ENCODE measurements at places on chromosomes 6 and 20.

GRCh38 chr20:39829661-39830060 is 859.4 kb downstream of the MAFB start:
- no peak for DNase-seq

GRCh38 chr6:52574709-52575501 is 2.0 kb downstream of the TRAM2 start:
- DNase-seq, result no peak

DNA sequence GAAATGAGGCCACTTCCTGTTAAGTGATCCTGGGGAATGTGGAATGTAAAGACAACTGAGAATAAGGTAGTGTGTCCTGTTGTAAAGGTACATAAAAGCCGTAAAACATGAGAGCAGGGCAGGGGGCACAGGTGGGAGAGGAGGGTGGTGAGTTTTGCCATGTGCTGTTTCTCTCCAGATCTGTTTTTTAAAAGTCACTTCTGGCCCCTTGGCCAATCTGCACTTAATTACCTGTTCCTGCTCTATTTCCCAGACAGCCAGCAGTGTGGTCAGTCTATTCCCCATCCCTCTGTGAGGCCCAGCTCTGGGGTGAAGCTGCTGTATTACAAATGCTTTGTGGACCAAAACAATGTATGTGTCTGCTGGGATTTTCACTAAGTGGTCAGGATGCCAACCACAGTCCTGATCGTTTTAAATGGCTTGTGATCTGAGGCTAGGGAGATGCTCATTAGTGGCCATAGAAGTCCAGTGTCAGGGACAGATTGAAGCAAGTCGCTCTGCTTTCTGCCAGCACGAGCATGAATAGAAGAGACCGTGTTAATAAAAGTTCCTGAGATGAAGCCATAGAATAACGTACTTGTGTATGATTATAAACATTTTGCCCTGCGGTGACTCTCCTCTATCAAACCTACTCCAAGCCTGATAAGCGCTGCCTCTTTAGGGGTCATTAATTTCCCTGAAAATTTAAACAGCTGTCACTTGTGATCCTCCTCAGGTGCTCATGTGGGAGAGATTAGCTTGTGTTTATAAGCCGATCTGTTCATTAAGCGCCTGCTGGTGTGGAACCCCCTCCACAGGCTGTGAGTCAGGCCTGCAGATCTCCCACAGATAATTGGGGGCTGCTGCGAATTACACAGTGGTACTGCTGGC is 111.8 kb upstream of the CENPW start:
- DNase-seq, result no peak

GRCh38 chr6:150898399-150899170 is 33.1 kb downstream of the MTHFD1L start:
- DNase-seq, result no peak

GRCh38 chr6:105898286-105898685 is 187.8 kb upstream of the PRDM1 start:
- DNase-seq, result no peak

DNA sequence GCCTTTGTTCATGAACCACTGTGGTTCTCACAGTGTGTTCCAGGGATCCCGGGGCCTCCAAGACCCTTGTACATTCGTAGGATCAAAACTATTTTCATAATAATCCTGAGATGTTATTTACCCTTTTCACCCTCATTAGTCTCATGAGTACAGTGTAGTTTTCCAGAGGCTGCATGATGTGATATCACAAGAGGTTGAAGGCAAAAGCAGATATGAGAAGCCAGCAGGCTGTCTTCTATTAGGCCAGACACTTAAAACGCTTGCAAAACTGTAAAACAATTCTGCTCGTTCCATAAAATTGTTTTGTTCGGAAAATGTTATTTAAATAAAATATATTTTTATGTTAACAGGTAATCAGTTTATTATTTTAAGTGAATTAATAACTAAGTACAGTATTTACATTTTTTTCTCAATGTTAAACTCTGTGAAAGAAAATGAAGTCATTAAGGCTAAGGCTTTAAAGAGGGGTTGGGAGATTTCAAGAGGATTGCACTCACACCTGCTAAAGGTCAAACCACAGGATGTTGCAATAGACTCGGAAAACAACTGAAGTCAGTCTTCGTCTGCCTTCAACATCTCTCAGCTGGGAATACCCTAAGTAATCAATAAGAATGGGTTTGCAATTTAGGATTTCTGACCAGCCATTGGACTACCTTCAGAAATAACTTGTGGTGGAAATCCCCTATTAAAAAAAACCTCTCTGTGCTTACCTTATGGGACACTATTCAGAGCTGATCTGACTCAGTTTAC is 474.2 kb downstream of the KIF16B start:
- no peak for DNase-seq

GRCh38 chr20:32638848-32639247 is 34.9 kb downstream of the C20orf203 start:
- DNase-seq, result no peak

- DNase-seq, result no peak
Measured at GRCh38 chr6:168313431-168314011, 6.1 kb downstream of the DACT2 start.

Data from cortex of kidney (tissue), 1 donor.